ENCODE measurements at places on chromosomes 7 and 10. TPM values are rescaled to one million over a fixed set of nuclear protein-coding genes. Genes with fewer than 3 reads are reported as not detected.

- no peak for DNase-seq
Observed at GRCh38 chr10:118523775-118524174, 71.7 kb downstream of the PRLHR start.

- no peak for DNase-seq
Observed at GRCh38 chr7:130020434-130020833, 30.7 kb downstream of the ZC3HC1 start.

DNA sequence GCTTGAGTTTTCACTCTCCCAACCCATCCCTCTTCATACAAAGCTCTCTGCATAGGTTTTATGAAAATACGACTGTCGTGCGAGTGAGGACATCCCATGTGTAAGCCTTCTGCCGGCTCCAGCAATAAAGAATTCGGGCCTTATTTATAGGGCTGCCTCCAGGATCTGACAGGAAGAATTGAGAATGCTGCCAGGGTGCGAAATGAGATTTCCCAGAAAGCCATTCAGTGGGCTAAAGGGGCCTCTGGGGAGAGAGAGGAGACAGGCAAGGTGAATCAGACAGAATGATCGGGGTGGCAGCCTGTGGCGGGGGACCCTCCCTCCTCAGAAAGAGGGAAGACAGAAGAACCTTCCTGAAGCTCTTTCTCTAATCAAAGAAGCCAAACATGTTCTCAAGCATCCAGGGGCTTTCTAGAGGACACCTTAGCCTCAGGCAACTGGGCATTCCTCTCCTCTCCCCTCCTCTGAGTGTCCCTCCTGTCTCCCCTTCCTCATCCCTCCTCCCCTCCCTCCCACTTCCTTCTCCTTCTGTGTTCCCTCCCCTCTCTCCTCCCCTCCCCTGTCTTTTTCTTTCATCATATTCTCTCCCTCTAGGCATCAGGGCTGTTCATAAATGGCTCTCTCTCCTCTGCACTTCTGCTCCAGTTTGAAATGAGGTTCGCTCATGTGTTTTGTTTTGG, 410.9 kb downstream of the TYW1 start:
- DNase-seq: no peak

DNA sequence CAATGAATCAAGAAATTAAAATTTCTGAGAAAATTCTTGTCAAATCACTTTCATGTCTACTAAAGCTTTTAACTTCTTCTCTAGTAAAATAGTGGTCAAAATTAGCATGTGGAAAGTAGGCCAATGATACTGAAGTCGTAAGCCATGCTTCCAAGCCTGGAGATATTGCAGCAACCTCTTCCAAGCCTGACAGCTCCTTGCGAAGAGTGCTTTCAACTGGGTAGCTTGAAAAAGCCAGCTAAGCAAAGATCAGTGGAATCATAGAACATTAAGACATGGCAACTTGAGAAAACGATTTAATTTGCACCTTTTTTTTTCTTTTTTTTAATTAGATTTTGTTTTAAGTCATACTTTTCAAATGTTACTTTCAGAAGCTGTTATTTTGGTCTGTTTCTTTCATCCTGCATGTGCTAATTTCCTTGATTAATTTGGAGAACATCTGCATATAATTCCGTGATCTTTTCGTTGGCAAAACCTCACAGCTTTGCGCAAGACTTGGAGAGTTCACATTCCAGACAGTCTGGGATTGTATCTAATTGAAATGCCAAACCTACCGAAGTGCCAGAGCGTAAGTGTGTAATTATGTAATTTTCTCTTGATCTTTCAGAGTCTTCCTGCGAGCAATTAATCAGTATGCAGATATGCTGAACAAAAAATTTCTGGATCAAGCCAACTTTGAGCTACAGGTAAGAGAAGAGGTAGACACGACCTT, 142.2 kb upstream of the INSYN2A start:
- no peak for DNase-seq

DNA sequence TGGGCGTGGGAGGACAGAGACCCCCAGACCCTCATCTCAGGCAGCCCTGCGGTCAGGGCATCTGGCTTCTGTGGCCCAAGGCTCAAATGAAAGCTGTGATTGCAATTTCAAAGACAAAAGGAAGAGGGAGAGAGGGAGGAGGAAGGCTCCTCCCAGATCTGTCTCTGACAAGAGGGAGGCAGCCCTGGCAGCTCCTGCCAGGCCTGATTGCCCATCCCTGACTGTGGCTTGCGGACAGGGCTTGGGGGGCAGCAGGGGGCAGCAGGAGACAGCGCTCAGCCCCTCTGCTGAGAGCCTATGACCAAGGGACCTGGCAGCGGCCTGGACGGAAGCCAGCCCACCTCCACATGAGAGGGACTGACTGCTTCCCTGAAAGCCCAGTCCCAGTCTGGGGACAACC, 91.8 kb downstream of the PTPRN2 start:
- DNase-seq: peak; percentile 19

Gene KDM7A
- 7.7 TPM for total RNA-seq

- no peak for DNase-seq
Observed at GRCh38 chr7:158029509-158029908, 558.1 kb downstream of the PTPRN2 start.

- DNase-seq: no peak
Observed at GRCh38 chr7:69714886-69715576, 116.8 kb downstream of the AUTS2 start.

Gene ESYT2
- 24.2 TPM for total RNA-seq

- DNase-seq: no peak
Observed at GRCh38 chr7:105268056-105268455, 120.7 kb downstream of the SRPK2 start.

- no peak for DNase-seq
Observed at GRCh38 chr10:46310143-46310514, 23.3 kb downstream of the ANTXRL start.

- no peak for DNase-seq
Observed at GRCh38 chr10:71512312-71512711, 115.6 kb downstream of the CDH23 start.

DNA sequence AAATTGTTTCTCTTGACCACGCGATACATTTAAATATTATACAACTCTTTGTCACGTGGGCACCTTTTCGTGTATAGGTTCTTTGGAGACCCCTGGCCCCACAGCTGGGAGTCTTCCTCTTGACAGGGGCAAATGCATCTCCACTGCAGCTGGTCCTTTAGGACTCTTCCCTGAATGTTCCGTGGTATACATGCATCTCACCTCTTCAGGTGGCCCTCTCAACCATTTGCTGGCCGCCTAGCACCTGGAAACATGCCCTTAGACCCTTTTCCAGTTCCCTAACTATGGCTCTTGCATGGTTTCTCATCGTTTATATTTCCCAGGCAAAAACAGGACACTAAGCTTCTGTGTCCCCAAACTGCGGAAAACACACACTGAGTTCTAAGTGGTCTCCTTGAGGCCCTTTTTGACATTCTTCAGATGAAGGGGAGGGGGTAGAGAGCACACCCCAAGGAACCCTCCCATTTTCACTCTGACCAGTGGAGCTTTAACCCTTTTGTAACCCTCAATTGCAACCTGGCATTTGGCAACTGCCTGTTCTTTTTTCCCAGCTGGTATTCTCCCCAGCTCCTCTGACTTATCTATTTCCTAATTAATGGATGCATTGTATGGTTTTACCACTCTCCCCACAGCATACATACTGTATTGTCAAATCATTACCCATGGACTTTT, 20.6 kb downstream of the HNRNPA2B1 start:
- DNase-seq: no peak

DNA sequence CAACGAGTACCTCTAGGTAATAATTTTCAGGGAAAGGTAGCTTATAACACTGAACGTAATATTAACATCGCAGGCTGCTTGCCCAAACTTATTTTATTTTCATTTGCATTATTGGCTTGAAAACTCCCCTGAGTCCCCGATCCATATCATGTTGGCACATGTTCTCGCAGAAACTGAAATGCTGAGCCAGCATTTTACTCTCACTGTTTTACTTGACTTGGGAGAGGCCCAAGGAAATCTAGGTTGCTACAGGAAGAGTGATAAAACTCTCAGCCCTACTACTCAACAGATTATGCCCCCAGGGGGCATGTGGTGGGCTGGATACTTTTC, 183.5 kb upstream of the HABP2 start:
- no peak for DNase-seq

- DNase-seq: no peak
Observed at GRCh38 chr10:94199565-94199964, 163.2 kb downstream of the NOC3L start.

Gene HOXA2
- total RNA-seq: 0.42 TPM

GRCh38 chr10:668786-669485, 20.5 kb downstream of the DIP2C start:
- DNase-seq: no peak

GRCh38 chr10:5776136-5776880, 36.9 kb downstream of the GDI2 start:
- no peak for DNase-seq

Gene GJD4
- not detected for total RNA-seq

Gene CYP2C19
- total RNA-seq: not detected

Gene HSPA12A
- total RNA-seq: 3.3 TPM

- no peak for DNase-seq
Observed at GRCh38 chr7:92915348-92915747, 79.0 kb upstream of the CDK6 start.

GRCh38 chr10:111506266-111507034, 429.6 kb downstream of the ADRA2A start:
- no peak for DNase-seq

Gene SPDYE9
- total RNA-seq: not detected

Gene ZNF365
- total RNA-seq: not detected

GRCh38 chr10:90674928-90675327, 182.9 kb downstream of the HTR7 start:
- DNase-seq: no peak

GRCh38 chr10:17229717-17229966, 1.6 kb downstream of the VIM start:
- DNase-seq: no peak

DNA sequence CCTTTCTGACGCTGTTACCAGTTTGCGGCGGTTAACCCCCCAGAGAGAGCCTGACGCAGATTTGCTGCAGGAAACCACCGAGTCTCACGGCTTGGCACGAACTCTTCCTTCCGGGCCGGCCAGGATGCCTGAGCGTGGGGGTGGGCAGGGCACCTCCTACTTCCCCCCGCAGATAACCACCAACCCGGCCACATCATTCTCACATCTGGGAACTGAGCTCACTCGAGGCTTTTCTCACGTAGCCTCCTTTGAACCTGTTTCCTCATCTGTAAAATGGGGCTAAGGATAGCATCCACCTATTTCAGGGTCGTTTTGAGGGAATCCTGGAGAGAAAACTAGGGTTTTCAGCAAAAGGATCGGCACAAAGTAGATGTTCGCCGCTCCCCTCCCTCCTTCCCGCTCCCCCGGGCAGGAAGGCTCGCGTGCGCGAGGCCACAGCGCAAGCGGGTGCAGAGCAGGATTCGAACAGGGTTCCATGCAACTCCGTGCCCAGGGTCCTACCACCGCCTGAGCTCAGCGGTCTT, 23.6 kb downstream of the DDIT4 start:
- peak; percentile 97 for DNase-seq

DNA sequence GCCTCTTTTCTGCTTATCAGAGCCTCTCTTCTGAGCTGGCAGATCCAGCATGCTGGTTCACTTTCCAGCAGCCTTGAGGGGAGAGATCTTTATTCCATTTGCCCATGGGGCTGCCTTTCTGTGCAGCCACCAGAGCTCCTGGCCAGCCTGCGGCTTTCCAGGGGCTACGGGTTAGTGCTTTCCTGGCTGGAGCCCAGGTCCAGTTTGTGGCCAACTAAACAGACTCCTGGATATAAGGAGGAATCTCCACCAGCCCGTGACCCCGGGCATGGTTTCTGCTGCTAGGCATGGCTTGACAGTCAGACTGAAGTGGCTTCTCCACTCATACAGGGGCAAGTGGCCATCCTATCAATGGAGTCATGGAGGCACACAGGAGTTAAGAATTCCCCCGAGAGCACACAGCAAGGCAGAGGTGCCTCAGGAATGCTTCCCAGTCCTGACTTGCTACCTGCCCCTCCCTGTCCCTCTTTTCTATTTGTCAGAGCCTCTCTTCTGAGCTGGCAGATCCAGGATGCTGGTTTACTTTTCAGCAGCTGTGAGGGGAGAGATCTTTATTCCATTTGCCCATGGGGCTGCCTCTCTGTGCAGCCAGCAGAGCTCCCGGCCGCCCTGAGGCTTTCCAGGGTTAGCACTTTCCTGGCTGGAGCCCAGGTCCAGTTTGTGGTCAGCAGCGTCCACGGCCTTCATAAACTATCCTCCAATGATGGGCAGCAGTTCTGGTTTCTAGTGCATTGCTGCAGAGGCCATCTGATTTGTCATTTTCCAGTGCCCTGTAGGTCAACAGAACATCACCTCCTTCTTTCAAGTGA, 35.9 kb downstream of the TSPAN15 start:
- no peak for DNase-seq

- DNase-seq: no peak
Observed at GRCh38 chr7:69398986-69399385, 199.3 kb upstream of the AUTS2 start.

DNA sequence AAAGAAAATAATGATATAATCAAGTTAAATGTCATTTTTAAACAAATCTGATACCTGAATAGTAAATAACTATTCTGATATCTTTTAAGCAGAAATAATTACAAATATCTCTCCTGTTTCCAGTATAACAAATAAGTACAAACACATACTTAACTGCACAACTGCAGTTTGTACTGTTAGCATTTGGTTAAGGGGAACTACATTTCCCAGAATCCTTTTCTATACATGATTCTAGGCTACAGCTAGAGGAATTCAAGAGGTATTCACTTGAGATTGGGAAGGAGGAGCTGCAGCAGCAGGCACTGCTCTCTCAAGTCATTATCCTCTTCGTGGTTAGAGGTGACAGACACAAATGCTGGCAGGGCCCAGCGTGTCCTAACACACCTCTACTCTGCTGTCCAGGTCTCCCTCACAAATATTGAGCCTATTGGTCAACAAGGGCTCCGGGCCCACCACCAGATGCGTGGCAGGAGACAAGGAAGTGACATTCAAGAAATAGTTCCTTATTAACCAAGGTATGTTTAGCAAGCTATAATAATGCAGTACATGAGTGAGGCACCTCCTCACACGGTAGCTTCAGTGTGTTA, 255.1 kb upstream of the MKLN1 start:
- no peak for DNase-seq

- DNase-seq: no peak
Observed at GRCh38 chr7:33882950-33883670, 22.2 kb upstream of the BMPER start.

Gene ADAM8
- 17.6 TPM for total RNA-seq

- DNase-seq: no peak
Observed at GRCh38 chr7:129202058-129202777, 13.8 kb downstream of the SMO start.

GRCh38 chr10:99874341-99875085, 92.1 kb downstream of the ABCC2 start:
- DNase-seq: no peak

DNA sequence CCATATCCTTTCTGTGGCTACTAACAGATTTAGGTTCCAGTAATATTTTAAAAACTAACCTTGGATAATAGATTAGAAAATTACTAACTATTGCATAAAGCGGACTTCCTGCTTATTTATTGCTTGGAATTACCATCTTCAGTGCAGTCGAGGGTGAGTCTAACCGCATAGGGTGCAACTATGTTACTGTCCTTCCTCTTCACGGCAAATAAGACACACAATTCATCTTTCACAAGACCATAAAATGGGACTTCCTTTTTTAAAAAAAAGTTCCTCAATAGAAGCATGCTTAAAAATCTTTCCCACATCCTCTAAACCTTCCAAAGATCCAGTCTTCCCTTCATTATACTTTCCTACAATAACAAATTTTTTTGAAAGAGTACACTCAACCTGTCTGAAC, 2.1 kb downstream of the SLC25A40 start:
- peak; percentile 42 for DNase-seq
